Pulmonary artery endothelial cell (primary cell): ENCODE measurements at places on chromosomes 16 and 17.

GRCh38 chr16:30010844-30011713 lies at the start of gene DOC2A:
Gene DOC2A, minus strand, starts transcription at chr16:30011027. Its CDS starts 805 bp downstream, at chr16:30010222.
- no peak for DNase-seq

GRCh38 chr17:14815079-14815478 lies 450.0 kb downstream of the PMP22 start:
- DNase-seq = no peak

- DNase-seq = no peak
Observed at GRCh38 chr17:70084476-70084875, 9.5 kb downstream of the KCNJ16 start.

- no peak for DNase-seq
Observed at GRCh38 chr16:85872734-85873133, 26.2 kb upstream of the IRF8 start.
